ENCODE measurements at places on chromosomes 7 and 10. TPM values are rescaled to one million over a fixed set of nuclear protein-coding genes. Genes with fewer than 3 reads are reported as not detected.

Gene TBC1D12
- polyA plus RNA-seq = 7.7 TPM

Gene MYH16
- polyA plus RNA-seq = not detected

Gene SLC39A12
- polyA plus RNA-seq = not detected

Gene CRHR2
- not detected for polyA plus RNA-seq

Gene CHAT
- polyA plus RNA-seq = not detected

Gene GALNT17
- polyA plus RNA-seq = 39.0 TPM

Gene GBX1
- not detected for polyA plus RNA-seq

Gene TMED4
- polyA plus RNA-seq = 79.3 TPM

Gene DIP2C
- polyA plus RNA-seq = 10.1 TPM

Gene ERVW-1
- polyA plus RNA-seq = not detected

Gene MAP3K8
- 13.8 TPM for polyA plus RNA-seq

Gene PRR15
- 2.0 TPM for polyA plus RNA-seq

Gene RNLS
- 11.7 TPM for polyA plus RNA-seq

Gene MYL7
- polyA plus RNA-seq = 0.35 TPM

Gene SEC61G
- 187 TPM for polyA plus RNA-seq

Gene TRIM4
- polyA plus RNA-seq = 64.8 TPM

Gene SH2D4B
- 0.10 TPM for polyA plus RNA-seq

Gene C10orf62
- not detected for polyA plus RNA-seq

Gene CALN1
- 0.13 TPM for polyA plus RNA-seq

Gene POLR2J2
- polyA plus RNA-seq = 3.1 TPM

Gene MMD2
- not detected for polyA plus RNA-seq

Gene SEMA3C
- 23.9 TPM for polyA plus RNA-seq

Gene CCL24
- 0.48 TPM for polyA plus RNA-seq

Gene ACSL5
- polyA plus RNA-seq = 10.8 TPM

Gene HGF
- 1.2 TPM for polyA plus RNA-seq

Gene LEP
- polyA plus RNA-seq = 0.87 TPM

Gene KNDC1
- 5.6 TPM for polyA plus RNA-seq

Gene GDF10
- polyA plus RNA-seq = 0.12 TPM

Gene VGF
- polyA plus RNA-seq = not detected

Gene CNNM1
- polyA plus RNA-seq = 1.2 TPM

Gene ANKRD16
- polyA plus RNA-seq = 6.6 TPM

Gene CAV2
- 110 TPM for polyA plus RNA-seq

Gene HOXA11
- polyA plus RNA-seq = 0.65 TPM

Data from ovary (tissue), 10 donors.